ENCODE measurements at places on chromosomes 12 and 14.

- no peak for DNase-seq
These were observed 208.7 kb downstream of the KITLG start for GRCh38 chr12:88371416-88372183.

DNA sequence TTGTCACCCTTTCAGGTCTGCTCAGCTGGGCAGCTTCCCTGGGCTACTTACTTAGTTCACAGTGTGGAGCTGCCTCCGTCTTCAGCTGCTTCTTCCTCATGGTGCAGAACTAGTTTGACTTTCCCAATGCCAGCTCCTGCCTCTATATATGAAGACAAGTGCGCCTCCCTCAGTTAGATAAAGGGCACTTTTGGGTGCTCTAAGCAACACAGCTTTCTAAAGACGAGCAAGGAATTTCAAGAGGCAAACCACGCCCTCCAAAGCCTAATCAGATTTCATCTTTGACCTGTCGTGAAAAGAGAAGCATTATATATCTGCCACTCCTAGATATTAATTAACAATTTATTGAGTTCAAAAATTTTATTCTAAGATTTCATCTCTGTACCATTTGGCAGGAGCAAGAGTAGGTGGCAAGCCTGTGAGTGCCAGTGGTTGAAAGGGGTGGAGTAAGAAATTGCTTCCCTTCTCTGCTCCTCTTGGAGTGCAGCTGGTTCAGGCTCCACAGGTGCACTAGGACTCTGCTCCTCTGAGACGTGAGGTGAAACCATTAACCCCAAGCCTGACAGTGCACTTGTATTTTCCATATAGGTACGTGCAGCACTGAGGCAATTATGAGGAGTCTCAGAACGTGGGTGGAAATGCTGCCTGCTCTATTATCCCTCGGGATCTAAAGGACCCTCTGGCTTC is 2.1 kb upstream of the SLC11A2 start:
- DNase-seq = no peak

DNA sequence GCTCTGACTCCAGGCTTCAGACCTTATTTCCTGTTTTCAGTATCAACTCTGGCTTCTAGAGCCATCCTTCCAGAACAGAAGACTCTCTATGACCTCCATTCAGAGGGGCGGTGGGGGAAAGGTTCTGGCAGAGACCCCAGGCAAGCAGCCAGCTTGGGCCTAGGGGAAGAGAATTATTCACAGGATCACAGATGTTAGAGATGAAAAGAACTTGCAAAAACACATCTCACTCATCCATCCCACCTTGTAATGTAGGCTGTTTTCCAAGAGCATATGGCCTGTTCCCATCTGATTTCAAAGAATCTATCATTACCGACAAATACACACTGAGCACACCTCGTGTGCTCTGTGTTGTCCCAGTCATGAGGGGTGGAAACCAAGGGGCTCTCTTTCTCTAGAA is 131.9 kb downstream of the GRIN2B start:
- DNase-seq = no peak

DNA sequence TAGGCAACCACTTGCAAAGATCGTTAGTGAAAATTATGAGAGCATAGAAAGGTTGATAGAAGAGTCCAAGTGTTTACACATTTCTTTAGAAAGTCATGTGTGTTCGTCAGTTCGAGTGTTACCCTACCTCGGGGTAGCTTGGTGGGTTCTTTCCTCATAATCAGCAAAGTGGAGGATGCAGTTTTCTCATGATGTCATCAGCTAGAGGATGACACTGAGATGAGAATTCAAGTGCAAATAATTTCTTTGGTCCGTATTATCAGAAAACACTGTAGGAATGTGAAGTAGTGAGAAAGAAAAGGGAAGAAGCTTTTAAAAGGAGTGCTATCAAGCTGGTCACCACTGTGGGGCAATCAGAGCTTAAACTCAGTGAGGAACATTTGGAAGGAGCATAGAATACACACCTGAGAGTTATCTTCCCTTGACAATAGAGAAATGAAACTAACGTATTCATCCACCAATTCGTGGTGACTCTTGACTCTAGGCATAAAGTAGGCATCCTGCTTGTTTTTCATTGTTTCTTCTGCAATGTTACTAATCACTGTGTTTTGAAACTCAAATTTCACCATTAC is 1340.9 kb upstream of the TMEM132C start:
- no peak for DNase-seq

DNA sequence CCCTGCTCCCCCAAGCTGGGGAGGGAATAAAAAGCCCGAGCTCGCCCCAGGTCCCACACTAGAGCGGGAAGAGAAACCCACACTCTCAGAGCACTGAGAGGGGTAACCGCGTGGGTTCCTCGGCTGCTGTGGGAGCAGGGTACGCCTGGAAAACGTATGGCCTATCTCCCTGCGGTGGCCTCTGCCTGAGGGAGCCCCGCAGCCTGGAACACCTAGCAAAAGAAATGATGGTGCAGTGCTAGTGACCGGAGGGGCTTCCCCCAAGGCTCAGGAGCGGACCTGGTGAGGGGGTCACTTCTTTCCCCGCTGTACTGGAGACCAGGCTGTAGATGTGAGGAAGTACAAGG is 2.5 kb upstream of the OR4N2 start:
- DNase-seq = no peak

GRCh38 chr14:59317798-59318505 is 129.5 kb downstream of the DAAM1 start:
- DNase-seq = no peak

GRCh38 chr14:57847706-57848105 is 18.2 kb downstream of the SLC35F4 start:
- no peak for DNase-seq

- DNase-seq = no peak
These were observed 384.9 kb upstream of the FOXG1 start for GRCh38 chr14:28381656-28382055.

- no peak for DNase-seq
These were observed 2.4 kb upstream of the TNS2 start for GRCh38 chr12:53047221-53048032.

DNA sequence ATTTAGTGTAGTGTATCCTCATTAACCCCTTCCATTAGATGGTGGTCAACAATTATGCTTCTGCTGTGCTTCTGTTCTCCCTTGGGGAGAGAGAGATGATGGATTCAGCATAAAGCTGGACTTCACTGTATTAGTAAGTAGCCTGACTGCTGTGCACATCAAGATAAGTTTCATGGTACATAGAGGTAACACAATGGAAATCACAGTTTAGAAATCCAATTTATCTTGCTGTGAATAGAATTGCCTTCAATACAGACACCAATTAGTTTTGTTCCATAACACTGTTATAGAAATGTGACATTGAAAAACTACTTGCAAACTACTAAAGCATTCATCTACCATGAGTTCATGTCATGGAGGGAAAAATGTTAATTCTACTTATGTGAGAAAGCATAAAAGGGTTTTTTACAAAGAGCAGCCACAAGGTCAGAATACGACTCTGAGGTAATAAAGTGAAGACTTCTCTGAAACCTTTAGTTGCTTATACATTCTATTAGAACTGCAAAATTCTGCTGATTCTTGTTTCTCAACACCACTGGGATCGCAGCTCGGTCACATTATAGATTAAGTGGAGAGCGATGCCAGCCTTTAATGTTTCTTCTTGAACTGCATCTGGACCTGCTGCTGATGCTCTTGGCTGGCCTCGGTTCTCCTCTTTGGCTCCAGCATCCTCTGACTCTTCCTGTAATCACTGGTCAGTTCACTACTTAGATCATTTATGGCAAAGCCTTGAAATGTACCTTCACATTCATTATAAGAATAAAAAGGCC is 190.8 kb downstream of the ATP23 start:
- DNase-seq = no peak

- no peak for DNase-seq
These were observed 170.0 kb upstream of the VASH1 start for GRCh38 chr14:76591266-76591665.

- DNase-seq = no peak
These were observed 1.7 kb downstream of the OTX2 start for GRCh38 chr14:56808383-56809269.

DNA sequence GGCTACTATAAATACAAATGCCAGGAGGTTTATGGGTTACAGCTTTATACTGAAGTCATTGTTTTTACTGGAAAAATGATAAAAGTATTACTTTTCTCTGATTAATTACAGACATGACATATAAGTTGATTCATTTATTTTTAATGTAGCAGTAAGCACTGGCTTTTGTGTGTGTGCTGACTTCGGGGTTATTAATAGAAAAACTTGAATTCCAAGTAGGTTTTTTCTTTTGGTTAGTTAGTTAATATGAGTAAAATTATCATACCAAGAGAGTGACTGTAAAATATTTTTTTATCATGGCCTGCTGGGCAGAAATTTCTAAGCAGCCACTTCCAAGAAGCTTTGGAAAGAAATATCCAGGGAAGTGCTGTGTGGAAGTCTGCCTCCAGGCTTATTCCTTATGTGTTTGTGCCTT is 56.4 kb downstream of the IFT81 start:
- DNase-seq = no peak

- no peak for DNase-seq
These were observed 59.4 kb upstream of the E2F7 start for GRCh38 chr12:77124767-77125166.

DNA sequence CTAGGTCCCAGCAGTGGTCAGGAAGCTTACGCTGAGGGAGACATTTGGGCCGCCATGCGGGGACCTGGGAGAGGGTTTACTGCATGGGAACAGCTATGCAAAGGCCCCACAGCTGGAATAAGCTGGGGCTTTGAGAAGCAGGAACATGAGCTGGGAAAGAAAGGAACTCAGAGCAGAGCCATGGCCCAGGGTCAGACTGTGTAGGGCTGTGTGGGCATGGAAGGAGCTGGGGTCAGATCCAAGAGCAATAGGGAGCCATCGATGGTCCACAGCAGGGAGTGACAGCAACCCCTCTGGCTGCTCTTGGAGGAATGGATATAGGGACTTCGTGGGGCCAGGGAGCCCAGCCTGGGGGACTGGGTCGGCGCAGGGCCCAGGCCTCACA is 151.6 kb downstream of the ADGRD1 start:
- no peak for DNase-seq

DNA sequence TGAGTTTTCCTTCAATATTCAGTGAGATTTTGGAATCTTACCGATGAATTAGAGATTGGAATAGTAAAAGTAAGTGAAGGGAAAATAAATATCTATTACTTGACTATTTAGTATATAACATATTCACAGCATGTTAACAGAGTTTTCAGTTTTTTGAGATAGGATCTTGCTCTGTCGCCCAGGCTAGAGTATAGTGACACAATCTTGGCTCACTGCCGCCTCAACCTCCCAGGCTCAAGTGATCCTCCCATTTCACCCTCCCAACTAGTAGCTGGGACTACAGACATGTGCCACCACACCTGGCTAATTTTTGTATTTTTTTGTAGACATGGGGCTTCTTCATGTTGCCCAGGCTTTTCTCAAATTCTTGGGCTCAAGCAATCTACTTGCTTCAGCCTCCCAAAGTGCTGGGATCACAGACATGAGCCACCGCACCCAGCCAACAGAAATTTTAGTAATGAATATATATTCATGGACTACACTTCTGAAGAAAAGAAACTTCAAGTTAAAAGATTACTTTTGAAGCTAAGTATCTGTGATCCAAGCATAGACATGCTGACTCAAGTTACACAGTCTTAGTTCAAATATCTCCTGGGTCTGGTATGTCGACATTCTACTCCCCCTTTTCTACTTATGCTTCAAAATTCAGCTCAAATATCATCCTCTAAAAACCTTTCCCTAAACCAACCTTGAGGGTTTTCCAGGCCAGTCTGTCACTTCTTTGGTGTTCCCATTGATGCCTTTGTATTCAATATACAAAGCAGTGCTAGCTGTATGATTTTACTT is 13.8 kb downstream of the UBE2N start:
- no peak for DNase-seq

GRCh38 chr12:67709367-67709954 is 60.9 kb downstream of the DYRK2 start:
- no peak for DNase-seq

- DNase-seq = no peak
These were observed 3.3 kb upstream of the CRIP2 start for GRCh38 chr14:105471297-105471821.

- DNase-seq = no peak
These were observed 91.9 kb upstream of the LMNTD1 start for GRCh38 chr12:25644979-25645378.

DNA sequence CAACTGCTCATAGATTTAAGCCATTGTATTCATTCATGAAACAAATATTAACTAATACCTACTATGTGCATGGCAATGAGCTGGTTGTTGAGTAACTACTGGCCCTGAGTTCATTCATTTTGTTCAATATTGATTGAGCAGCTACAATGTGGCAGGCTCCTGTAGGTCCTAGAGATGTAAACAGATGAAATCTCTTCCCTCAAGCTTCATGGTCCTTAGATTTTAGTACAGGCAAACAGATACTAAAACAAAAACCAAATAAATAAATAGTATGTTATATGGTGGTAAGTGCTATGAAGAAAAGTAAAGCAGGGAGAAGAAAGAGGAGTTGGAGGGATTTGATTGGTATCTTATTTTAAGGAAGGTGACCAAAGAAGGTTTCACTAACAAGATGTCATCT is 77.8 kb downstream of the RERG start:
- no peak for DNase-seq

DNA sequence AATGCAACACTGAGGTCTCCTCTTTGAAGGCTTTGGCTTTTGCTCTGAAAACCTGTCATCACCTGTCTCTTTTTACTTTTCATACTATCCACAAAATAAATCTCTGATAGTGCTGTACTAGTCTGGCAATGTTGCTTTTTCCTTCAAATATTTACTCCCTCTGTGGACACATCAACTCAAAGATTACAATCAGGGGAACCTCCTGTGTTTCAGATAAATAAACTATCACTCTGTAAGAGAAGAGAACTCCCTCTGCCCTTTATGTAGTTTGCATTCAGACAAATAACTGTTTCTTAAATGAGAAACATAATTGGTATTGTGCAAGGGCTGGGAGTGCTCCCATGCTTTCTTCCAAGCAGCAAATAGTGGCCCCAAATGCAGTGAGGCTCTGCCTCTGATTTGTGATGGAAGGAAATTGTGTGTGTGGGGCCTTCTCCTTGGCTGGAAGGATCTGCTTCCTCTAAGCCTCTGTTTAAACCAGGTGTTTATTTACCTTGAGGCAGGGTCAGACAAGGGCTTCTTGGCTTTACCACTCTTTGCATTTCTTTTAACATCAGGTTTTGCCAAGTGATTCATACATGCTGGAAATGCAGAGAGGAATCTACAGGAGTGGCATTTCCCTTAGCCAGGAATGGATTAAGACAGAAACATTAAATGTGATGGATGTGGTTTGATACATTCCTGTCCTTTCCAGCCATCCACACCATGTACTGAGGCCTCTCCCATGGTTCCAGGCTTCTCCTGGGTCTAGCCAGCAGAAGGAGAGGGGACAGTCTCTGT is 69.0 kb downstream of the AKAP6 start:
- DNase-seq = no peak

DNA sequence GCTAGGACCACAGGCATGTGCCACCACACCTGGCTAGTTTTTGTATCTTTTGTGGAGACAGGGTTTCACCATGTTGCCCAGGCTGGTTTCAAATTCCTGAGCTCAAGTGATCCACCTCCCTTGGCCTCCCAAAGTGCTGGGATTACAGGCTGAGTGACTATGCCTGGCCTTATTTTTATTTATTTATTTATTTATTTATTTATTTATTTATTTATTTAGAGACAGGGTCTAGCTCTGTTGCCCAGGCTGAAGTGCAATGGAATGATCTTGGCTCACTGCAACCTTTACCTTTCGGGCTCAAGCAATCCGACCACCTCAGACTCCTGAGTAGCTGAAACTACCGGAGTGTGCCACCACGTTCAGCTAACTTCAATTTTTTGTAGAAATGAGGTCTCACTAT is 117.0 kb upstream of the MAX start:
- no peak for DNase-seq

All from NK-92 treated with Interleukin-12 subunit alpha and Interleukin-12 subunit beta, amount 100 ng/mL, for 24 hours (cell line).